Stimulated activated CD4-positive, alpha-beta T cell treated with anti-CD3 and anti-CD28 coated beads, Interleukin-2, amount 100 ng/mL, for 4 hours (primary cell): ENCODE measurements at places on chromosomes 6 and 20.

- DNase-seq = no peak
Measured at GRCh38 chr6:71879016-71879415, 7.3 kb upstream of the RIMS1 start.

DNA sequence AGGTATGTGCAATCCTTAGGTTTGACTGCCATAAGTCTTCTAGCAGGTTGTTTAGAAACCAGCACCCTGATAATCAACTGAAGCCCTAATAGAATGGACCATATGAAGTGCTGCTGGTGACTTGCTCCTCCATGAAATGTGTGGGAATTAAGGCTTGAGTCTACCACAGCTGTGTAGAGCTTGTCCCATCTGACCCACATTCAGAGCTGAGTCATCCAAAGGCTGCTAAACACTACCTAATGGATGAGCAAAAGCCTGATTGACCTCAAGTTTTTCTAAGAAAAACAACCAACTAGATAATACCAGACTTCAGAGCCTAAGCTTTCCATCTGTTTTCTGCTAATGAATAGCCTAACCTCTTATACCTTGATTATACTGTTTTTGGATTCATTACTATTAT is 120.3 kb upstream of the MOCS1 start:
- no peak for DNase-seq

DNA sequence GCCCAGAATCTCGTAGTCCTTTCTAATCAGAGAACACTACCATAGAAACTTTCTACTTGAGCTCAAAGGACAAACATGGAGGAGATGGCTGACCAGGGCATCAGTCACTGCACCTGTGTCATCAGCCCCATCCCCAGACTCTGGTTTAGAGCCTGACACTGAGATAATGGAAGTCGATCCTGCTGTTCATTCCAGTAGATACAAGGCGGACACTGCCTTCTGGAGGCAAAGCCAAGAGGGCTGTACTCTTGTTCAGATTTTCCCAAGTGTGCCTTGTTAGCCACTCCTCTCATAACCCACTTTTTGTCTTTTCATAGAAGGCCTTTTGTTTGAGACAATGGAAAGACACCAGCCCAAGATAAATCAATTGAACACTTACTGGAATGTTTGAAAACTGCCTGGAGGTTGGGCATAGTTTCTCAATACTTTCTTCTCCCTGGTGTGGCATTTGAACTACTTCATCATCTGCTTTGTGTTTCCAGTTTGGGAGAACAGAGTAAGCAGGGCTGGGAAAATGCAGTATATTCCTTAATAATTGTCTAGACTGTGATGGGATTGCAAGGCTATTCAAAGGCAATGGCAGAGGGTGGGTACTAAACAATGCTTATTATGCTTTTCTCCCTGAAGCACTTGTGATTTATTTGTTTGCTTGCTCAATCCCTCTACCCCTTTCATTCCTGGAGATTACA is 99.7 kb downstream of the CLIC5 start:
- DNase-seq = no peak

DNA sequence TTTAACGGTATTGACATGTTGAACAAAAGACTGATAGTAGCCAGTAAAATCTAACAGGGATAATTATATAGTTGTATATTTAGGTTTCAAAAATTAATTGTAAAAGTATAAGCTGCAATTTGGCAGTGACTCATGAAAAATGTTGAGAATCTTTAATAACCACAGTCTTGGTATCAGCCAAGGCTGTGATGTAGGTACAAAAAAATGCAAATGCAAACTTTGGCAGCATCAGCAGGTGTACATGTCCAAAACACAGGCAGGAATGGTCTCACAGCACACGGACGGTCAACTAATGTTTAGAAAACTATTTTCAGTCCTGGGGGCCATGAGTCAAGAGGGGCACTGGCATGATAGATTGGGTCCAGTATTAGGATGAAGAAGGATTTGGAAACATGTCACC is 58.5 kb upstream of the BEND3 start:
- no peak for DNase-seq

GRCh38 chr6:18893540-18894269 is 506.6 kb downstream of the RNF144B start:
- no peak for DNase-seq

- no peak for DNase-seq
Measured at GRCh38 chr6:132805548-132805947, 7.1 kb upstream of the SLC18B1 start.

GRCh38 chr20:5784735-5785134 is 34.5 kb downstream of the SHLD1 start:
- DNase-seq = no peak

GRCh38 chr20:10247440-10247839 is 28.8 kb downstream of the SNAP25 start:
- no peak for DNase-seq

DNA sequence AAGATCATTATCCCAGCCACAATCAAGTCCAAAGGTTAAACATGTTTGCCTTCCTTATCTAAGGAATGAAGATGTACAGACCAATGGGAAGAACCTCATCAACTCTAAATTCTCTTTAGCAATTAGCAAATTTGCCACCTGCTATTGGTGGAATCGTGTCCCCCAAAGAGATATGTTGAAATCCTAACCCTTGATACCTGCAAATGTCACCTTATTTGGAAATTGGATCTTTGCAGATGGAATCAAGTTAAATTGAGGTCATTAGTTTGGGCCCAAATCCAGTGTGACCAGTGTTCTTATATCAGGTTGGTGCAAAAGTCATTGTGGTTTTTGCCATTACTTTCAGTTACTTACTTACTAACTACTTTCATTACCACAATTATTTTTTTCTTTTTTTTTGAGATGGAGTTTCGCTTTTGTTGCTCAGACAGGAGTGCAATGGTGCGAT is 31.3 kb downstream of the KLHL31 start:
- DNase-seq = no peak

DNA sequence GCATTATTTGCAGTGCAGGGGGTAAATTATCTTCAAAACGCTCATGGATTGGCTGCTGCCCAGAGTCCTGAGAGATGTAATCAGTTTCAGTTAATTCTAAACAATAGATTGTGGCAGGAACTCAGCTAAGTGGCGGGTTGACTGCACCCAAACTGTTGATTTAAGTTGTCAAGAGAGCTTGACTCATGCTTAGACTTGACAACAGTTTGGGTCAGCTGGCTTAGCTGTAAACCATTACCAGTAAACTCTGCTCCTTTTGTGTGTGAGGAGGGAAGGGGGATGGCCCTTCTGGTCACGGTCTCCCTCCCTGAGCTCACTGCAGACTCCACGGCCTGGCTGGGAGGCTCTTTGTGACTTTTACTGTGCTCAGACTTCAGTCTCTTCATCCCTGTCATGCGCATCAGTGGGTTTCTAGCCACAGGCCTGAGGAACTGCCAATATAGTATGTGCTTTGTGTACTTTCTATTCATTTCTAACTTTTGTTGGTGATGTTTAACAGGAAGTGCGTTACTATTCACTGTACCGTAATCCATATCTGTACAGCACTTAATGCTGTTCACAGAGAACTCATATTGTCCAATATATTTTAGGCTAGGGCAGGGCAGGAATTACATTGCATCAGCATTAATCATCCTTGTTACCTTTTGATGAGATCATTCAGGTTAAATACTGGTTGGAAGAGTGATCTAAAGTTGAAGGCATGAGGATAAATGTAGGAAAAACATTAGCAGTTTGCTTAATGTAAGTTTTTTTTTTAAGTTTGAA is 488.3 kb downstream of the CDKAL1 start:
- no peak for DNase-seq

DNA sequence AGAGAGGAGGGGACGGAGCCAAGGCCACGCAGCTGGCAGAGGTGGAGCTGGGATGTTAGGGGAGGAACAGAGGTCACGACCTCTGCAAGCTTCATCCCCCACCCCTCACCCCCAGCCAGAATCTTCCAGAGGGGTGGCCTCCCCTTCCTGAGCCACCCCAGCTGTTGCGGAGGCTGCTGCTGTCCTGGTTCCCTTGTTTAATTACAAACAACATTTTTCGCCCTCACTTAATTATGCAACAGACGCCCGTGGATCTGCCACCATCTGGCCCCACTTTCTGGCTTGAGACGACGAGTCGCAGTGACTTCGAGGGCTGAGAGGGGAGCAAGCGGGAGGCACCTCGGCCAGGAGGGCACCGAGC is 153.7 kb upstream of the PTPN1 start:
- no peak for DNase-seq

DNA sequence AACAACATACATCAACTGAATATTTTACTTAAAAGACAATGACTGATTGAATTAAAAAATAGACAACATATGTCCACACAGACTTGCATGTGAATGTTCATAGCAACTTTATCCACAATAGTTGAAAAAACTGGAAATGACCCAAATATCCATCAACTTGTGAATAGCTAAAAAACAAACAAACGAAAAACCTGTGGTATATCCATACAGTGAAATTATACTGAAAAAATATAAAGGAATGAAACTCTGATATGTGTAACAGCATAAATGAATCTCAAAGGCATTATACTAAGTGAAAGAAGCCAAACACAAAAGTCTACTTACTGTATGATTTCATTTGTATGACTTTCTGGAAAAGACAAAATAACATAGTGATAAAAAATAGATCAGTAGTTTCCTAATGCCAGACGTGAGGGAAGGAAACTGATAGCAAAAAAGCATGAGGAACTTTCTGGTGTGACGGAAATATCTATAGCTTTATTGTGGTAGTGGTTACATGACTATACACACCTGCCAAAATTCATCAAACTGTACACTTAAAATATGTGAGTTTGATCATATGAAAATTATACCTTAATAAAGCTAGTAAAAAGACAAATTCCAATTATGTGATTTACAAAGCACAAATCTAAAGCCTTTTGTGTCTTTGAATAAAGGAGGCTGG is 123.2 kb downstream of the BACH2 start:
- no peak for DNase-seq

DNA sequence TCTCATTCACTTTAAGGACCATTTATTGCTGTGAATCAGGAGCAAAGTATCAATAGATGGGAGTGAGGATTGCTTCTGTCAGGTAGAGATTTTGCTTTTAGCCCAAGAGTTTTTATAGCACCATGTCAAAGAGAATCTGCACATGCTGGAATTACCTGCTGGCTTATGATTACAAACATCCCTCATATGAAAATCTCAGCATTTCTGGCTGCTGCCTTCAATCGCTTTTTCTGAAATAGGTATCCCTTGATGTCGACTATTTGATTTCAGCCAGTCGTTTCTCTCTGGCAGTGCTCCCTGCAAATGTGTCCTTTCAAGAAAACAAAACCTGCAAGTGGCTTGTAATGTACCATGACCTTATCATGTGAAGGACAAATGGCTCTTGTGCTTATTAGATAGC is 34.5 kb upstream of the NEDD9 start:
- no peak for DNase-seq

DNA sequence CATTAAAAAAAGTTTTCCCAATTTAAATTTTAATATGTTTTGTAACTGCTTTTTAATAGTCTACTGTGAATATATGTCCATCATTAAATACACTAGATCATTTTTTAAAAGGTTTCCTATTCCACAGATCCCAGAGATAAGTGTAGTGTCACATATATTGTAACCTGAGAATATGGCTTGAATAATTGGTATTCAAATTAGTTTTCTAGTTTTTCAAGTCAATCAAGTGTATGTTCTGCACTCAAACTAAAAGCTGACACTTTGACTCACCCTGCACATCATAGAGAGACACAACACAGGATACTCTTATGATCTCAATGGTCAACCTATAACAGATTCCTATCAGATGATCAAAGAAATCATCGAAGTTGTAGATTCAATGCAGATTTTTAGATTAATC is 49.1 kb downstream of the ZHX3 start:
- DNase-seq = no peak

DNA sequence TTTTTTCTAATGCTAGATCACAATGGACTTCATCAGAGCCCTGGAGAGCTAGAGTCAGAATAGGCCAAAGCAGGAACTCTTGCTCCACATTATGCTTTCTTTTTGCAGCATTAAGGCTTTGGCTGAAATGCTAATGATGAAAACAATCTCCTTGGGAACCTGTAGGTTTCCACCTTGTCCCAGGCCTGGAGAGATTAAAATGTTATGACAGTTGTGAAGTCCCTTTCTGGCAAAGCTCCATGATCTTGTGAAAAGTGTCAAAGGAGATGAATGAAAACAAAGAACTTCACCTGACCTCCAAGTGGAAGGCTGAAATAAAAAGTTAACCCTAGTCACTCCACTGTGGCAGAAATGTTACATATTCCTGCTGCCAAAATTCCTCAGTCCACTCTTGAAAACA is 64.0 kb upstream of the LRRC1 start:
- DNase-seq = no peak

GRCh38 chr20:4942331-4942730 is 59.0 kb downstream of the SLC23A2 start:
- no peak for DNase-seq

GRCh38 chr6:88165844-88166492 is at the start of gene CNR1:
CNR1 (minus strand) TSS chr6:88166347; CDS start chr6:88145274, 21,073 bp downstream.
- DNase-seq = no peak

- no peak for DNase-seq
Measured at GRCh38 chr6:55033016-55033546, 141.2 kb upstream of the HCRTR2 start.

- no peak for DNase-seq
Measured at GRCh38 chr6:43221046-43221972, 8.0 kb downstream of the DNPH1 start.

GRCh38 chr6:30258204-30258603 is 45.0 kb upstream of the TRIM26 start:
- DNase-seq = no peak

DNA sequence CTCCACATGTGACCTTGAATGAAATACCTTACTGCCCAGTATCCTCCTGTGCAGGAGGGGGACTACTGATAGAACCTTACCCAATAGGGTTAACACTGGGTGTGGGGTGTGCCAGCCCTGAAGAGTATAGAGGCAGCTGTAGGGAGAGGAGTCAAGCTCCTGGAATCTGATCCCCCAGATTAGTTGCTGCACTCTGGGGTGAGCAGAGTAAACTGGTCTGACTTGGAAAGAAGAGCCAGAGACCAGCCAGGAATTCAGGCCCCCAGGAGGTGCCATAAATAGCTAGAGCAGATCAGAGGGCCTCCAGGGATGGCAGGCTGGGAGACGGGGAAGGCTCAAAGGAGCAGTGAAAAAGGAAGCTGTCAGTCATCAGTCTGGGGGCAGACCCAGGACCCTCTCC is 3.5 kb upstream of the APOBEC2 start:
- no peak for DNase-seq

- DNase-seq = no peak
Measured at GRCh38 chr6:85459224-85459901, 9.5 kb downstream of the NT5E start.

DNA sequence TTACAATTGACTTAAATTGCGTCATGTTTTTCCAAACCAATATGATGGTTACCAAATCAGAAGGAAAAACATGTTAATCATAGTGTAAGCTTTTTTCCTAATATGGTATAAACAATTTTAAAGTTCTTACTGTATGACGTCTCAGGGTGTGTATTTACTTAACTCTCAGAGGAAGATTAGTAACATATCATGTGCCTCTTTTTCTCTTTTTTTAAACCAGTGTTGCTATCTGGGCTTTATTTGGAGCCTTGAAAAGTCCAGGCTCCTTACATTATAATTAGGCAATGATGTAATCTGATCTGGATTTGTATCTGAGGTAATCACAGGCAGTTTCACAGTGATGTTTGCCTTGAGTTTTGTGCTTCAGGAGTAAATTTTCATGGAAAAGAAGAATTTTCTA is 20.4 kb upstream of the RAB23 start:
- no peak for DNase-seq
